ENCODE measurements at places on chromosomes 3 and 15.

GRCh38 chr3:180430896-180431295, 171.1 kb upstream of the TTC14 start:
- no peak for DNase-seq

DNA sequence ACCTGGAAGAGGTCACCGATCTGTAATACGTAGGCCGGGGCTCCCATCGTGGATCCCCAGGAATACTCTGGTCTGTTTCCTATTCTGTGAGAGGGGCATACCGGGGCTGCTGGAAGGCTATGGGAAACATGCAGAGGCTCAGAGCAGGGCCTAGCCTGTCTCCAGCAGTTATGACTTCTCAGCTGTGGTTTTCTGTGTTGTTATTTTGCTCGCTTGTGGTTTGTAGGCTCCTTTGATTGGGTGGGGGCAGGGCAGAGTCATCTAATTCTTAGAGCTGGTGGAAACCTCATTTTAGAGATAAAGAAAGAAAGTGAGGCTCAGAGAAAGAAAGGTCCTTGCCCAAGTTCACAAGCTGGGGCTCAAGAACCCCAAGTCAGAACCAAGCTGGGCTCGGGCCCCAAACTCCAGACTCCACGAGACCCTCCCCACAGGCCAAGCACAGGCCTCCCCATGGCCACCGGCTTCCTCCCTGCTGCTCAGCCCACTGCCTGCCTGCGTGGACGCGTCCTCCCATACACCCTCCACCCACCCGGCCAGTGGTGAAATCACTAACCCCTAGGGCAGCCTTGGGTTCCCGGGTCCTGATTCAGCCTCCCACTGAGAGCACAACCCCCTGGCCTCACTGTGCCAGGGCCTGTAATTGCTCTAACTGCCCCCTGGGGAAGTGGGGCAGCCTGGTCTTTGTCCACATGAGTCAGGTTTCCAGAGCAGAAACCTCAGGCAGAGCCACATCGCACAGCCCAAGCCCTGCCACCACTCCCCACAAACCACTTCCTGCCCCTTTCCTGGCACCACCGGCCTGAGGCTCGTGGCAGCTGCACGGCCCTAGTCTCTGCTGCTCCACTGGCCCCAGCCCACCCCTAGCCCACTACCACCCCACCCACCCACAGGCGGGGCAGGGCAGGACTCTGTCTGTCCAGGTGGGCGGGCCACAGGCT, 270.8 kb downstream of the UACA start:
- DNase-seq, result peak; percentile 89

- DNase-seq, result peak; percentile 77
Observed at GRCh38 chr3:197317250-197317963, 19.0 kb upstream of the DLG1 start.

GRCh38 chr3:146468234-146468633, 1.1 kb downstream of the PLSCR2 start:
- no peak for DNase-seq

DNA sequence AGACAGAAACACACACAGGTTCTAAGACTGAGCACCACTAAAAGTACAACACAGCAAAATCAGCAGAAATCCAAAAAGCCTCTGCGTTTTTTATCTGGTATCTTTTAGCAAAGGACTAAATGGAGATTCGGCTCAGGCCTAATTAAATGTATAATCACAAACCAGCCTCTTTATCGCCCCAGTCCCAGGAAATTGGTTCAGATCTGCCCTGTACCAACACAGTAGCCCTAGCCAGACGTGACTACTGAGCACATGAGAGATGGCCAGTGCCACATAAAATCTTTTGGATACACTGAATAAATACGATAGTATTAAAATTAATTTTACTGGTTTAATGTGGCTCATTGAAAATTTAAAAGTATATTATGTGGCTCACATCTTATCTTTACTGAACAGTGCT, 19.7 kb downstream of the TBC1D2B start:
- DNase-seq, result no peak

DNA sequence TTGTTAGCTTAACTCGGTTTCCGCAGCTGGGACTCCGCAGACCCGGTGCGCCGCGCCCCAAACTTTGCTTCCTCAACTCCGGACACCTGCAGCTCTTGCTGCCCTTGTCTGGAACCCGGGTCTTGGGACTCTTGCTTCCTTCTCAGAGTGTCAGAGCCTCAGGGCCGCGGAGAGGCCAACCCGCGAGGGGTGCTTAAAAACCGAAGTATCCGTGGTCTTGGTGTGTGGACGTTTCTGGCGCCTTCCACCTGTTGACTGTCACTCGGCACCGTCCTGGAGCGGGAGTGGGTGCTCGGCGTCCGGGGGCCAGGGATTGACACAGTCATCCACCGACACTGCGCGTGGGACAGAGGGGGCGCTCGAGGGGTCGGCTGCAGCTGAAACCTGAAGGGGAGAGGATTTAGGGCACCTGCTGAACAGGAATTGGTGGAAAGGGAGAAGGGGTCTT, 386 bp downstream of the SQOR start:
- DNase-seq, result peak; percentile 54

- no peak for DNase-seq
Observed at GRCh38 chr3:46959161-46959511, 17.4 kb downstream of the CCDC12 start.

DNA sequence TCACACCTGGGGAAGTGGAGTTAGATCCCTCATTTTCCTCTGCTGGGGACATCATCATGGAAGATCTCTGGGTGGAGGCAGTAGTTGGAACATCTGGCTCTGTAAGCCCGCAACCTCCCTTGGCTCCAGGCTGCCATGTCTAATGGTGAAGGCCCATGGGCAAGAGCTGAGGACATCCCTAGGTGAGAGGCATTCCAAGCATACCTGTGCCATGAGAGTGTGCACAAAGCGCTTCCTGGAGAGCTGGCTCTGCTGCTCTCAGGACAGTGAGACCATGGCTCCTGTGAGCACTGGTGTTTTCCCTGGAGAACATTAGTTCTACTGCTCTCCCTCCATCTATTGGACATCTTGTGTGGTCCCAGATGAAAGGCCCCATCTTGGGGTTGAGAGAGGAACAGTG, 7.7 kb downstream of the MAPKAPK3 start:
- DNase-seq, result no peak

DNA sequence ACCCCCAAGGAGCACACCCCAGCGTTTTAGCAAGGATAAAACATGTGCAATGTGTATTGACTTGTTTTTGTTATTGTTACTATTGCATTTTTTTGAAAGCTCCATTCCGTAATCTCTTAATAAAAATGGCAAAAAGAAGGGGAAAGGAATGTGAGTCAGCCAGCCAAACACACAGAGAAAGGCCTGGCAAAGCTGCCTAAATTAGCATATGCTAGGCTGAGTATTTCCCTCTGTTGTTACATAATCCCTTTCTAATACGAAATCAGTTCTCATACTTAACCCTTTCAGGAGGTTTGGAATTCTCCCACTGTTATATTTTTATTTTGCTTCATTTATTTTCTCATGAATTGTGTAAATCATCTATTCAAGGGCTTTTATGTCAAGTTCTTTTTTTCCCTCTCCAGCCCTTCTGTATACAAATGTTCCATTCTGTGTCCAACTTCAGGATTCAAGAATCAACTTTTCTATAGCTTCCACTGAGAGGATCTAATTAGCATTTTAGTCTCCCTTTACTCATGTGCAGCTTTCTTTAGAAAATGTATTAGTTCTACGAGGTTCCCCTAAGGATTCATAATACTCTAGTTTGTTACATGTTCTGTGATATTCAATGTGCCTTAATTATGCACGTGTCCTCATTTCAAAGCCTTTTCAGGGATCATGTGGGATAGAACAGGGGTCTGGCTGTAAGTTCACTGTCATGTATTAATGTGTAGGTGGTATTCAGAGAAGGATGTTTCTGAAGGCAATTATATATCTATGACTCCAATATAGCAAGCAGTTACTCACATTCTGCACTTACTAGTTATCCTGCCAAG, 9.2 kb downstream of the CADM2 start:
- no peak for DNase-seq

- no peak for DNase-seq
Observed at GRCh38 chr15:70127770-70128413, 30.2 kb upstream of the TLE3 start.

DNA sequence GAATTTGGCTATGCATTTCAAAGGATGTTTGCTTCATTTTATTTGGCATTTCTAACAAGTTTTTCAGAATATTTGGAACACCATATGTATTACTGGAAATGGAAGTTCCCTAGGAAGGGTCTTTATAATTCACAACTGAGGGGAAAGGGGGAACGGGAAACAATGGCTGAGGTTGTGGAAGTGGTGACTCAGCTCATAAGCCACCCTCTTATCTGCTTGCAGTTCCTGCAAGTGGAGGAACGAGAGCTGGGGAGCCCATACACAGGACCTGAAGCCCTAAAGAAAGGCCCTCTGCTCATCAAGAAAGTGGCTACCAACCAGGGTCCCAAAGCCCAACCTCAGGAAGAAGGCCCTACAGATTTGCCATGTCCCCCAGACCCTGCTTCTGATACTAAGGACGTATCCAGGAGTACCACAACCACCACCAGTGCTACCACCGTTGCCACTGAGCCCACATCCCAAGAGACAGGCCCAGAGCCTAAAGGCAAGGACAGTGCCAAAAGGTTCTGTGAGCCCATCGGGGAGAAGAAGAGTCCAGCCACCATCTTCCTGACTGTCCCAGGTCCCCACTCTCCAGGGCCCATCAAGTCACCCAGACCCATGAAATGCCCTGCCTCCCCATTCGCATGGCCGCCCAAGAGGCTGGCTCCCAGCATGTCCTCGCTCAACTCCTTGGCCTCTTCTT, 37.9 kb downstream of the ESYT3 start:
- DNase-seq, result no peak

DNA sequence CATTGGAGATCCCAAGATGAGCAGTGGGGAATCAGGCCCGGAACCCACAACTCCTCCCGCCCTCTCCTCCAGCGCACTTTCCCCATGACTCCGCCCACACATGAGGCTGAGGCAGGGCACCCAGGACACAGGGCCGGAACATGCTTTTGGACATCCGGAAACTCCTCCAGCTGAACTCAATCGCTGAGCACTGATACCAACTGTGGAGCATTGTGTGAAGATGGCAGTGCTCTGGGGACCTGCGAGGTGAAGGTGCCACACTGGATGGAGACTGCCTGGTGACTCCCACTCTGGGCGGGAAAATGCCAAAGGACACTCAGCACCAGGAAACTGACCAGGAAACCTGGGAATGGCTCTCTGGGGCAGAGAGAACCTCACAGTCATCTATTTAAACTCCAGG, 189.1 kb downstream of the FAM43A start:
- DNase-seq, result no peak

GRCh38 chr3:134337071-134337482, 37.2 kb downstream of the AMOTL2 start:
- no peak for DNase-seq

- DNase-seq, result no peak
Observed at GRCh38 chr3:126558336-126559071, at the start of gene C3orf22. Gene C3orf22 (minus strand): TSS chr3:126558932. CDS start chr3:126553390, 5,542 bp downstream.

GRCh38 chr3:43073836-43074220, 32.1 kb downstream of the POMGNT2 start:
- no peak for DNase-seq

DNA sequence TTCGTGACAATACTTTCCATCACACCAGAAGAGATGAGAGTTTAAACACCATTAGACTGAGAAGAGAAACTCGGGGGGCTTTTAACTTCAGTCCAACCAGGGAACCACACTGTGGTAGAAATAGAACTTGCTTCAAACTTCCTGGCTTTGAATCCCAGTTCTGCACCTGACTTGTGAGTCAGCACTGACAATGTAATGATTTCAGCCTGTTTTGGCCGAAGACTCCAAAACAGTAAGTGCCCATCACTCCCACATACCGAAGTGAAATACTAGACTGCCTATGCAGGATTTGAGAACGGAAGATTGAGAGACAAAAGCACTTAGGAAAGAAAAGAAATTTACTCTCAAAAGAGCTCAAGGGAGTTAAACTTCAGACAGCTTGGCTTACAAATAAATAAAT, 27.0 kb downstream of the C2CD4B start:
- no peak for DNase-seq

DNA sequence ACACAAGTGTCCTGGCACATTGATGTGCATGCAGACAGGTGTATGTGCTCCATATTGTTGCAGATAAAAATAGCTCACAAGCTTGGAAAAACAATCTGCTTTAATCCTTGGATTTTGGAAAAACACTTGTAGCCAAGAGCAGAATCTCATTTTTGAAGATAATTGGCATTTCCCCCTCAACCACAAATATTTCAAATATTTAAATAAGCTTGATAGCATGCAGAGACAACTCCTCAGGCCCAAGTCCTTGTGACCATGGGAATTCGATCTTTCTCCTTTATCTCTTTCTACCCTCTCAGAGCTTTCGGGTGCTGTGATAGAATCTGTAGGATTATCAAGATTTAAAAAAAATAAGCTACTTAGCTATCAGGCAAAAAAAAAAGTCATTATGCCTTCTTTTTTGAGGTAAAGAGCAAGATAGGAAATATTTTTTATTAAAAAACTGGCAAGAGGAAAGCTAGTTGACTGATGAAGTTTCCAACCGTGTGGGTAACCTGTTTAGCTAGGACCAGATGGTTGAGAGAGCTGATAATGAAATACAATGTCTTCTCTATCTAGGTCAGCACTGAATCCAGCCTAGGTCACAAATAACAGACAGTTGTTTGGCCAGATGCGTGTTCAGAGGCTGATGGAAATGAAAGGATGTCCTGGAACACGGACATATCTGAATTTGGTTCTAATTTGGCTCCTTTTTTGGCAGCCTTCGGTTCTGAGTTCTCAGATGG, 54.9 kb upstream of the SNRK start:
- DNase-seq, result no peak

GRCh38 chr3:142609136-142609535, 12.9 kb downstream of the PLS1 start:
- DNase-seq, result no peak
